ENCODE measurements at places on chromosomes 6 and 20. TPM values are rescaled to one million over a fixed set of nuclear protein-coding genes. Genes with fewer than 3 reads are reported as not detected.

Gene C6orf141
- total RNA-seq: 55.3 TPM

Gene ZFP57
- total RNA-seq: 0.11 TPM

Gene RHAG
- total RNA-seq: not detected

Gene MOCS1
- 11.9 TPM for total RNA-seq

Gene CCN6
- not detected for total RNA-seq

Gene VEGFA
- total RNA-seq: 200 TPM

Gene SLC13A3
- 3.1 TPM for total RNA-seq

Gene FAXC
- 1.2 TPM for total RNA-seq

Gene HLA-DRA
- total RNA-seq: not detected

Gene SNAP91
- 2.9 TPM for total RNA-seq

Gene PIGU
- total RNA-seq: 8.2 TPM

Gene ABHD16B
- not detected for total RNA-seq

Gene PTK6
- total RNA-seq: 0.11 TPM

Gene HCK
- total RNA-seq: not detected

Gene CFAP61
- 0.22 TPM for total RNA-seq

Gene C6orf132
- 1.5 TPM for total RNA-seq

Gene RNF114
- total RNA-seq: 105 TPM

Gene METTL24
- total RNA-seq: 0.50 TPM

Gene OGFR
- total RNA-seq: 51.5 TPM

Gene EMILIN3
- total RNA-seq: under 0.01 TPM

Gene C20orf144
- 0.11 TPM for total RNA-seq

Gene FERMT1
- total RNA-seq: 5.2 TPM

Gene TMEM151B
- total RNA-seq: not detected

Gene NRSN2
- total RNA-seq: 44.0 TPM

Gene CLPSL2
- not detected for total RNA-seq

Gene SULF2
- total RNA-seq: 2.0 TPM

Gene NRN1
- total RNA-seq: 0.11 TPM

Gene OPRM1
- total RNA-seq: not detected
